Calu3 (cell line): ENCODE measurements at places on chromosomes 12 and 14. TPM values are rescaled to one million over a fixed set of nuclear protein-coding genes. Genes with fewer than 3 reads are reported as not detected.

YEATS4 gene
- 34.9 and 38.9 TPM in 2 replicates for total RNA-seq

BATF gene
- 1.4 and 2.2 TPM in 2 replicates for total RNA-seq

GRCh38 chr12:103688376-103689063 lies 101.4 kb downstream of the STAB2 start:
- no peak for DNase-seq
- H3K27me3 ChIP-seq: peaks cover 20% of the 10 kb centered on the region
- H3K4me1 ChIP-seq: no peaks in the 10 kb centered on the region
- H3K36me3 ChIP-seq: no peaks in the 10 kb centered on the region
- H3K27ac ChIP-seq: no peak overlapping the region

SMCO3 gene
- not detected in 2 replicates for total RNA-seq

- no peaks in the 10 kb centered on the region for H3K4me1 ChIP-seq
- H3K4me3 ChIP-seq: no peak overlapping the region
- no peak overlapping the region for H3K27ac ChIP-seq
- H3K36me3 ChIP-seq: no peaks in the 10 kb centered on the region
- no peaks in the 10 kb centered on the region for H3K27me3 ChIP-seq
- no peak for DNase-seq
These were observed 128.7 kb downstream of the CPNE8 start for GRCh38 chr12:38776647-38777046.

- no peak for DNase-seq
- no peak overlapping the region for H3K4me3 ChIP-seq
These were observed 836 bp downstream of the EVL start for GRCh38 chr14:100065942-100066574.

DNA sequence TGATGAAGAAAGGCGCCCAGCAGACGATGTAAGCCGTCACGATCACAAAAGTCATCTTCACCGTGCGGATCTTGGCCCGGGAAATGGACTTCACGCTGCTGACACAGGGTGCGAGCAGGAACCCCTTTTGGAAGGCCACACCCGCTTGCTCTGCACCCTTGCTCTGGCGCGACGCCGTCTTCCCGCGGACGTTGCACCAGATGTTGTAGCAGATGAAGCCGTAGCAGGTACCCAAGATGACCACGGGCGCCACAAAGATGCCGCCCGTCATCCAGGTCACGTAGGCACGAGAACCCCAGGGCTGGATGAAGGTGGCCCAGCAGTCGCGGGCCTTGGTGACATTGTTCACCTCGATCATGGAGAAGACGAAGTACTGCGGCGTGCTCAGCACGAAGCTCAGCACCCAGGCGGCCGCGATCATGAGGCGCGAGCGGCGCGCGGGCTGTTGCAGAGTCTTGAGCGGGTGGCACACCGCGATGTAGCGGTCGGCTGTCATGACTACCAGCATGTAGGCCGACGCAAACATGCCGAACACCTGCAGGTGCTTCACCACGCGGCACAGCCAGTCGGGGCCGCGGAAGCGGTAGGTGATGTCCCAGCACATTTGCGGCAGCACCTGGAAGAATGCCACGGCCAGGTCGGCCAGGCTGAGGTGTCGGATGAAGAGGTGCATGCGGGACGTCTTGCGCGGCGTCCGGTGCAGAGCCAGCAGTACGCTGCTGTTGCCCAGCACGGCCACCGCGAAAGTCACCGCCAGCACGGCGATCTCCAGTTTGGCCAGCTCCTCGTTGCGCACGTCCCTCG lies 890 bp downstream of the AVPR1A start:
- H3K4me3 ChIP-seq: peak overlapping the region; percentile 81
- H3K27ac ChIP-seq: no peak overlapping the region
- no peak for DNase-seq
- H3K27me3 ChIP-seq: no peaks in the 10 kb centered on the region
- peaks cover 15% of the 10 kb centered on the region for H3K36me3 ChIP-seq
- H3K4me1 ChIP-seq: peaks cover 8% of the 10 kb centered on the region
